ENCODE measurements at places on chromosomes 3 and 15.

- no peak for DNase-seq
Observed at GRCh38 chr15:90101130-90101968, 919 bp downstream of the IDH2 start.

GRCh38 chr3:115095236-115095635 is 51.9 kb downstream of the ZBTB20 start:
- DNase-seq, result no peak

GRCh38 chr3:37668431-37668817 is 193.3 kb upstream of the CTDSPL start:
- no peak for DNase-seq

DNA sequence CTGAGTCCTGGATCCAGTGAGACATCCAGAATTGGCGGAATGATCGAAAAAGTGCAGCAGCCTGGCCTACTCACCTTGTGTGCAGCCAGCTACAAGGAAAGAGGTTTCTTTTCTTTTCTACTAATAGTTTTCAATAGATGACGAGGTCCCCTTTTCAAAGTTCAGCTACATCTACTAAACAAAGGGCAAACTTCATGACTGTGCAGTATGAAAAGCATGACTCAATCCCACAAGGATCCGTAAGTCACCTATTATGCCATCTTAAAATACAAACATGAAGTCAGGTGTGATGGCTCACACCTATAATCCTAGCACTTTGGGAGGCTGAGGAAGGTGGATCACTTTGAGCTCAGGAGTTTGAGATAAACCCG is 16.7 kb downstream of the MIX23 start:
- no peak for DNase-seq

DNA sequence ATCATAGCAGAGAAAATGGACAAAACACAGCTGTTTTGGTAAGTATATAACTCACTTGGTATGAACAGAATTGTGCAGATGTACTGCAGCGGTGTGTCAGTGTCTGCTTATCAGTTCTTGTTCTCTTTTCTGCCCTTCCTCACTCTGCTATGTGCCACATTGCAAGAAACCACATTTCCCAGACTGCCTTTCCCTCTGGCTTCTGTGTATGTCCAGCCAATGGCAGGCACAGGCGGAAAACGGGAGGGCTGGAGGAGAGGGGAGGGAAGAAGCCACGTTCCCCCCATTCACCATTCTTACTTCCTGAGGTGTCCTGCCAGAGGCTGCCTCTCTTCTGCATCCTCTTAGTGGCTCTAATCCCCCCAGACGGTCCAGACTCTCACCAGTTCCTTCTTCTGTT is 15.4 kb downstream of the HHLA2 start:
- DNase-seq, result no peak

- no peak for DNase-seq
Observed at GRCh38 chr3:127735767-127736693, 63.3 kb downstream of the ABTB1 start.

GRCh38 chr3:143120716-143121240 is 1.2 kb downstream of the CHST2 start:
- no peak for DNase-seq

DNA sequence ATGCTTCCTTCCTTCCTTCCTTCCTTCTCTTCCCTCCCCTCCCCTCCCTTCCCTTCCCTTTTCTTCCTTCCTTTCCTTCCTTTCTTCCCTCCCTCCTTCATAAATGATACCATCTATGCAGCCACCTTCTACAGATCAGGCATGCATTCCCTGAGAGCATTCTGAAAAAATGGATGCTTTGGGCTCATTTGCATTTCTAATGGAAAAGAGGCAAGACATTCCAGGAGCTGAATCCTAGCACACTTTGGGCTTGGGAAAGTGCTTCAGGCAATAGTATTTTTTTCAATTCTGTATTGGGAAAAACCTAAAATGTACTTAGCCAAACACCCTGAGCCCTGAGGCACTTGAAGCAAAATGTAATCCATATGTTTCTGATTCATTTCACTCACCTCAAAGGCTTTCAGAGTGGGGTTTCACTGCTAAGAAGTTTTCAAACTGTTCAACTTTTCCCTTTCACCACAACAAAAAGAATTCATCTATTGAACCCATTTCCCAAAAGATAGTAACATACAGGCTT is 220.1 kb upstream of the RORA start:
- no peak for DNase-seq

DNA sequence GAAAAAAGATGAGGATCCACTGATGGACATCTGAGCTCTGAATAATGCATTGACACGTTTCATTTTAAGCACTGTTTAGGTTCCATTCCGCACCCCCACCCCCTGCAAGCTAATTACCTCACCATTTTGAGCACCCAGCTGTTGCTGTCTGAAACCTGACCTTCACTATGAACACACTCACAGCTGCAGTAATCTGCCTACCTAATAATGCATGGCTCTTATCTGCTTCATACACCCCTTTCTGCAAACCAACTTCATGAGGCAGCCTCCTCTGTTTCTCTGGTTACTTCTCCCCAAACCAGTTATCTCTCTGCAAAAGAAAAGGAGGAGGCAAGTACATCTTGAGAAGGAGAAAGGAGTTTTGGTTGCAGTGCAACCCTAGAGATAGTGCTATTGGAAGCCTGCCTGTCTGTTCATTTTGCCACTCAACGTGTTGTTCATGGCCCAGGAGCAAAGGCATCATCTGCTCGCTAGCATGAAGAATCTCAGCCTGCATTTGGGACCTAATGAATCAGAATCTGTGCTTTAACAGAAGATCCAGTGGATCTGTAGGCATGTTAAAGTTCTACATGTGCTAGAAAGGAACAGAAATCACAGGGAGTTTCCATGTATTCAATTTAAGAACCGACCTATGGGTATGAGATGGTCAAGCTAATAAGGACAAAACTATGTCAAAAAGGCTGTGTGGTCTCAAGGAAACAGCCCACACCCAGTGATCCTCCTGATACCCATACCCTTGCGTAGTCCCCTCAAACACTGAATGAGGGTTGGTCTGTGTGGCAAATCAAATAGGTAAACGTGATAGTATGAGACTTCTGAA is 87.2 kb downstream of the MB21D2 start:
- DNase-seq, result no peak

DNA sequence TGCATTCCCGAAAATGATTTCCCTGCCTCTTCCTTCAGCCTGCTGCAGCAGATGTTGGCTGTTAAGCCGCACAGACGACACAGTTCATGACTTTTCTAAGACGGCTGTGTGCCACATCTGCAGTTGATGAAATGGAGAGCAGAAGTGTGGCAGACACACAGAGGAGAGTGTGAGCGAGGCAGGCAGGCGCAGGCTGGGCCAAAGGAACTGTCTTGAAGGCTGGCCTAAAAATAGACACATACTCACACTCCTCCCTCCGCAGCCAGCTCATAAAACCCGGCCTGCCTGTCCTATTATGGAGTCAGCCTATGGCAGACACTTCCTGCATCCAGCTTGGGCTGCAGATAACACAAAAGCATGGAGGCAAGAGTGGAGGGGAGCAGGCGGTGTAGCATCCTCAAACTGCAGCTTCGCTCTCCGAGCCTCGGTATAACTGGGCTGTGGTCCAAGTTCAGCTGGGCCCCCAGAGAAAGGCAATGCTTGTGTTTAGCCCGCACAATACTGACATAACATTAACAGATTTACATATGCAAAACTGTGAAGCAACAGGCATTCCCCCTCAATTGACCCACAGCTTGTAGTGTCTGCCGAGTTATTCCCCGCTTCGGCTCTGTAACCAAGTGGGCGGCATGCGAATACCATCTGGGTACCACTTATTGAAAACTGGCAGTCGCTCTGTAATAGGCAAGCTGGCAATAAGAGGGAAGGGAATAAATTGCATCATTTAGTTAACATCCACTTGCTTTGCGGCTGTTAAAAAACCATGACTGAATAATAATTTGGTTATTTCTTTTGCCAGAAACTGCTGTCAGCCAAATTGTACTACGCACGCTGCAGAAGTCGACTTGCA is 40.8 kb downstream of the FOXP1 start:
- no peak for DNase-seq

- no peak for DNase-seq
Observed at GRCh38 chr3:74501007-74501406, 113.5 kb downstream of the CNTN3 start.

- peak; percentile 19 for DNase-seq
Observed at GRCh38 chr3:104564045-104564643, 802.6 kb upstream of the ALCAM start.

- DNase-seq, result no peak
Observed at GRCh38 chr15:63019511-63020109, 22.9 kb upstream of the TPM1 start.

DNA sequence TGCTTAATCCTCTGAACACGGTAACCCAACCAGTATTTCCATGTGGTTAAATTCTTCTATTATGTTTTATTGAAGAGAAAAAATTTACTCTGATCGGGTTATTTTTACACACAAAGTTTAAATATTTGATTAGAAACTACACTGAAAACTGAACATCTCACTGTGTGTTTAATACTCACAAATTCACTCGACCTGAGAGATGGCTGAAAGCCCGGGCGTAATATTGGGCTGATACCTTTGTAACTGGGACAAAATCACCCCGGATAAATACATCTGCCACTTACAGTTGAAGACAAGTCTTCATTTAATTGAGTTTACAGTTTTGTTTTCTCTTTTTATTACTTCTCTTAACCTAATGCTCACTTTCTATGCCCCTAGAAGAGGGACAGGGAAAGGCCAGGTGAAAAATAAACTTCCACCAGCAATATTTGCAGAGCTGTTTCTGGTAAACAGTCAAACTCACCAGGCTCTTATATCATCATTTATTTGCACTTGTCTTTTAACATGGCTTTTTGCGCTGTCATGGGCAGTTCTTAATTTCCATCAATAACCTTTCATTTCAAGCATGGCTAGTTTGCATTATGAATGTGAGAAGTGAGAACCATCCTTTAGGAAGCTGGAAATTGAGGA is 145.6 kb upstream of the TMCO5A start:
- DNase-seq, result no peak

DNA sequence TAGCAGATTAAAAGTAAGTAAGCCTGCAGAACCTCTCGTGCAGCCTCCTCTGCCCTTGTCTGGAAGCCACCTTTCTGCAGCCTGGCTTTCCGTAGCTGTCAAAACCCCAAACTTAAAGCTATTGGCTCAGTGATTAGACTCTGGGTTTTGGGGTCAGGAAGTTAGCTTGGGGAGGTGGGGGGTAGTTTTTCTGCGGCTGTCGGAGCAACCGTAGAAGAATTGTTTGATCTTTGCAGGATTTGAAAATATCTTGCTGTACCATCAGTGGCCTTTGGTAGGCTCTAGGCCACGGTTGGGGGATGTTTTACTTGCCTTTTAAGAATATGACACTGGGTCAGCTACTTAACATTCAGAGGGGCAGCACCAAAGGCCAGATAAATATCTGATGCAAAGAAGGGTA is 88.4 kb upstream of the RASGRP1 start:
- peak; percentile 42 for DNase-seq

Measured in stimulated activated CD8-positive, alpha-beta memory T cell treated with anti-CD3 and anti-CD28 coated beads, Interleukin-7, amount 100 ng/mL, for 1 hour (primary cell).